ENCODE measurements at places on chromosomes 1 and 21.

DNA sequence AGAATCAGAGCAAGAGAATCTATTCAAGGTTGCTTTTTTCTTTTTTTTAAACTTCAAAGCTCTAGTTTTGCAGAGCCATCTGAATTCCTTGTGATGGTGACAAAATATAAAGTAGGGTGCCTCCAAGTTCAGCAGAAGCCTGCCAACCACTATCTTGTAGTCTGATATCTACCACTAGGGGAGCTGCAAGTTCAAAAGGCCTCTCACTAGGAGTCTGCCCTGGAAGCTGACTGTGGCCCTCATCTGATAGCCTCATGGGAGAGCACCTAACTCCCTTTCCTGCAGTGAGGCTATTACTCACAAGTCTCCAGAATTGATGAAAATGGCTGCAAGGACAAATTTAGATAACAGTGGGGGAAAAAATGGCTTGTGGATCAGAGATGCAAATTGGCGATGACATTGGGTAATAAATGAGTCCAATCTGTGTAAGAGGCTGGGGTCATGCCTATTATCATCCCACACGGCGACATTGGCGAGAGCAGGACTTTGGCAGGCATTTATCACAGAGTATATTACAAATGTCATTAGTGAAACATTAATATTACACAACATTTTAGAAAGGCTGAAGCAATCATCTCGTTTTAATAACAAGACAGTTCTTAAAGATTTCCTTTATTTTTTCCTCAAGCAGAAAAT is 10.7 kb upstream of the ZP4 start:
- no peak for DNase-seq

GRCh38 chr1:38497921-38498656 is 361.5 kb downstream of the RRAGC start:
- DNase-seq = no peak

DNA sequence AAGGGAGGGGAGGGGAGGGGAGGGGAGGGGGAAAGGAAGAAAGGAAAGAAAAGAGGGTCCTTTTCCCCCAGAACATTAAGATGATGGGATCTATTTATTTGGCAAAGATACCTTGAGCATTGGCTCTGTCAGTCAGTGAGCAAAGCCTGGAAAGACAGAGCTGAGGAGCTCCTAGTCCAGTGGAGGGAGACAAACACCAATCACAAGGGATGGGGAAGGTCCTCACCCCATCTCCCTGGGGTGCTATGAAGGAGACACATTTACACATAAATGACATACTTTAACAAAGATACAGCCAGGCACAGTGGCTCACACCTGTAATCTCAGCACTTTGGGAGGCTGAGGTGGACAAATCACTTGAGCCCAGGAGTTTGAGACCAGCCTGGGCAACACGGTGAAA is 154.9 kb upstream of the TIAM1 start:
- DNase-seq = no peak

DNA sequence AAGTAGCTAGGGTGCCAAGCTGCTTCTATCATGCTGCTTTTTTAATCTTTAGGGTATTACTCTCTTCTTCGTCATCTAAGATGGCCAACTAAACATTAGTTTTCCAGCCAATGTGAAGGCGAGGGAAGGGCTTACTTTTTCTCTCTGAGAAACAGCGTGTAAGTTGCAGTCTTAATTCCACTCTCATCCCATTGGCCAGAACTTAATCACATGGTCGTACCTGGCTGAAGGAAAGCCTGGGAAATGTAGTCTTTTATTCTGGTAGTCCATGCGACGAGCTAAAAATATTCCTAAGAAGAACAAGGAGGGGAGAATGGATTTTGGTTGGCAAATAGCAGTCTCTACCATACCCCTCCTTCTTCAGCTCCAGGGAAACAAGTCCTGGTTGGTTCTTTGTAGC is 21.5 kb downstream of the DNAJC6 start:
- DNase-seq = no peak

- no peak for DNase-seq
These were observed 73.3 kb downstream of the HSF2BP start for GRCh38 chr21:43585924-43586413.

GRCh38 chr1:109792056-109792831 is 28.5 kb upstream of the EPS8L3 start:
- DNase-seq = no peak

DNA sequence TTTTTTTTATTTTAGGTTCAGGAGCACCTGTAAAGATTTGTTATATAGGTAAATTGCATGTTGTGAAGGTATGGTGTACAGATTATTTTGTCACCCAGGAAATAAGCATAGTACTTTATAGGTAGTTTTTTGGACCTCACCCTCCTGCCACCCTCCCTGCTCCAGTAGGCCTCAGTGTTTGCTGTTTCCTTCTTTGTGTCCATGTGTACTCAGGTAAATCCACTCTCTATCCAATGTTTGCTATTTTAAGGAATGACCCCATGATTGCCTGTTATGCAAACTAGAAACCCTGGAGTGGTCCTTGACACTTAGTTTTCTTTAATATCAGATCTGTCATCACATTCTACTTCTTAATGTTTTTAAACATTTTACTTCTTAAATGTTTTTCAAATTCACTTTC is 33.9 kb downstream of the LHX9 start:
- DNase-seq = no peak

DNA sequence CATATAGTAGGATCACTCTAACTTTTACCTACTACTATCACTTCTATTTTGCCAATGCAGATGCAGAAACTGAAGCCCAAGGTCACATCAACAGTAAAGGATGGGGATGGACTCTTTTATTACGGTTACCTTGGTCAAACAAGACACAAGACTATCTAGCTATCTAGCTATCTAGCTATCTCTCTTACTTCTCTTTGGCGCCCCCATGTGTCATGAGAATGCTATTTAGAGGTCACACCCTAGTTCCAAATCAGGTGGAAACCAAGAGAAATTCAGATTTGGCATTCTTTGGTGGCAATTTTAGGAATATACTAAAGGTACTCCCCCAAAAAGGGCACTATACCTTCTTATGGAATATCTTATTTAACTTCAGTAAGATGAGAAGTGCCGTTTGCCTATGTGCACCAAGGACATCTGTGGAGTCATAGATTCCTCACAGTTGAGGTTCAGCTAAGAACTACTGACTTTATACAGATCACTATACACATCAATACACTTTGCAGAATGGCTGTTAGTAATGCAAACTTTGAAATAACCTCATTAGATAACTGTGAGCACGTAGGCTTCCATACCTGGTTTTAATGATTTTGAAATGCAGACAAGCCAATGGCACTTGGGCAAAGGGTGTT is 6.7 kb downstream of the ZNF648 start:
- peak; percentile 49 for DNase-seq

- DNase-seq = peak; percentile 83
These were observed 24.8 kb downstream of the S100A6 start for GRCh38 chr1:153510984-153511410.

Measured in activated naive CD4-positive, alpha-beta T cell treated with Interleukin-2 at 50 U/mL for 16 hours (primary cell).